ENCODE measurements at places on chromosomes 2 and 18.

GRCh38 chr2:186328838-186329237, 157.2 kb upstream of the ZC3H15 start:
- no peak for DNase-seq

DNA sequence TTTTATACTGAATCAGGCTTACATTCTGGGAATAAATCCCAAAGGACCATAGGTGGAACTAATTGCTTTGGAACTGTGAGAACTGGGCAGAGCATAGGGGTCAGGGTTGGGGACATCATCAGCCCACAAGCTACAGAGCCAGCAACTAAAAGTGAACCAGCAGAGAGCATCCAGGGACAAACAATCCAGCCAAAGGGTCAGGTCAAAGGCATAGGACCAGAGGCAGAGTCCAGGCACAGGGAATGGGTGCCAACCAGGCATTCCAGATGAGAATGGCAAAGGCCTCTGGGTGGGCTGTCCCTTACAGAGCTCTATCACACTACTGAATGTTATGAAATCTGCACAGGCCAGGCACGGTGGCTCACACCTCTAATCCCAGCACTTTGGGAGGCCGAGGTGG, 12.3 kb upstream of the DNER start:
- DNase-seq, result no peak

DNA sequence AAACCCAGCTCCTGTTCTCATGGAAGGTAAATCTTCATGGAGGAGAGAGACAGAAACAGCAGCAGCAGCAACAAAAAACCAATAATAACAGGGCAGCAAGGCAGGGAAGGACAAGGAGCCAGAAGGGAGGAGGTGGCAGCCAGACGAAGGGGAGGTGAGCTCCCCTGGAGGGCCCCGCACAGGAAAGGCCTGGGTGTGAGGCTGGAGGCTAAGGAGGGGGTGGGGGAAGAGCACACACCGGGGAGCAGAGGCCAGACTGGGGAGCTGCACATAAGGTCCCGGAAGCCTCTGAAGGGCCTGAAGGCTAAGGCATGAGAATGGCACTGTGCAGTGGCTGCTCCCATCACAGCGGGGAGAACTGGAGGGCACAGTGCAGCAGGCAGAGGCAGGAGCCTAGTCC, 94.8 kb upstream of the SMAD7 start:
- no peak for DNase-seq

GRCh38 chr2:171159372-171160118, 1.1 kb downstream of the TLK1 start:
- peak; percentile 90 for DNase-seq

DNA sequence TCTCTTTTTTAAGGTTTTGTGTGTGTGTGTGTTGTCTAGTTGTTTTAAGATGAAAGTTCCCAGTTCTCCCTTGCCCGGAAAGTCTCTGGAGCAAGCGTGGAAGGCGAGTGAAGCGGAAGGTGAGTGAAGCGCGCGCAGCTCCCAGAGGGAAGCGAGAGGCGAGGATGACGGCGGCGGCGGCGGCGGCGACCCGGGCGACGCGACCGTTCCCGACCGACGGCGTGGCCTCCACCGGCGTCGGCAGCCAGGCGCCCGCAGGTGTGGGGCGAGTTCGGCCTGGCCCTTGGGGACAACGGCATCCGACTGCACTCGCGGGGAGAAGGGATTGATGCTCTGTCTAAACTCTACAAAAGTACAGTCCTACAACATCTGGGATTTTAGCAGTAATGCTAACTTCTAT, 321.9 kb downstream of the CELF4 start:
- DNase-seq, result no peak

DNA sequence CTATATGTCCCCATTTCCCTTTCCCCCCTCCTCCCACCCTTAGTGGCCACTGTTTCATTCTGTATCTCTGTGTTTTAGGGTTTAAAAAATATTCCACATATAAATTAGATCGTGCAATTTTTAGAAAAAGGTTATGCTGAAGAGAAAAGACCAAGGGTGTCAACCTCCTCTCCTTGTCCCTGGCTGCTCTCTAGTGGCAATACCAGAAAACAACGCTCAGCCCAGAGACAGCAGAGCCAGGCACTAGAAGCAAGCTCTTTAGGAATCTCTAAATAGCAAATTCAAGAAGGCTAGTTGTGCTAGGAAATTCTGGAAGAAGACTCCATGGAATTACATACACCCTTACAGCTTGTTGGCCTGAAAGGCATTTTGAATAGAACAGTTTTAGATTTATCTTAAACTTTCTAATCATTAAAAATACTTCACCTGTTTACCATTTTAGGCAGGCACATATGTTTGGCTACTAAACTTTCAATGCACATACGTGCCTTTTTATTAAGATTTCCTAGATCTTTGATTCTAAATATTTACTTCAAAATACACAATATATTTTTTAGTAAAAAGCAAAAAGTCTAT, 35.1 kb upstream of the RASGRP3 start:
- DNase-seq, result no peak

DNA sequence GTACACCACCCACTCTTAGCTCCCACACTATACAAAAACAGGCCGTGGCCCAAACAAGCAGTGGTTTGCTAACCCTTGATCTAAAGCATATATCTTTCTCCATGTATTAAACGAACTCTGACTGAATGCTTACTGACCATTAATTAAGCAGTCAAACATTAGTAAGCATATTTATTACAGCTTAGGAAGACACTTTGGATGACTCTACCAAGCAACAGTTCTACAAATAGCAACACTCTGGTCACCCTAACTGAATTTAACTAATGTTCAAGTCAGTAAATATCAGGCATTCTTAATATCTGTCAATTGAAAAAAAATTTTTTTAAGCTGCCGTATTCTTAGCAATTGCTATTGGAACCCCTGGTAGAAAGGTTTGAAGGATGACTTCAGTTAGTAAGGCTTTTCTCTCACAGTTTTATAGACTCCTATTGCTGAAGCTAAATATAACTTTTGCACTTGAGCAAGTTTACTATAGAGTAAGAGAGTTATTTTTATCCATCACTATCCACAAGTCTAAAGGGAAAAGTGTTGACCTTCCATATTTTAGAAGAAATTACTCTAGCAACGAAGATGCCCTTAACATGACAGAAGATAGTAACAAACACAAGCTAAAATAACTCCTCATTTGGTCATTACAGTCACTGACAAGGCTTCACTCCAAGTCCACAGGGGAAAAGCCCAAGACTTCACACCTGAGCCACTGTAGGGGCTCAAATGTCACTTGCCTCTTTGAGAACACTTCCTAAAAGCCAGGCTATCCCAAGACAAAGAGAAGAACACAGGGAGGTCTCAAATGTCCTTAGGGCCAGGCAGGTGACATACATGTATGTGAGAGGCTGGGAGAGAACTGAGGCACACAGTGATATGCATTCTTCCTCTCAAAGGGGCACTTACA, 74.4 kb downstream of the RTN4 start:
- no peak for DNase-seq

- DNase-seq, result no peak
These were observed 97.4 kb downstream of the FSIP2 start for GRCh38 chr2:185835974-185836373.

DNA sequence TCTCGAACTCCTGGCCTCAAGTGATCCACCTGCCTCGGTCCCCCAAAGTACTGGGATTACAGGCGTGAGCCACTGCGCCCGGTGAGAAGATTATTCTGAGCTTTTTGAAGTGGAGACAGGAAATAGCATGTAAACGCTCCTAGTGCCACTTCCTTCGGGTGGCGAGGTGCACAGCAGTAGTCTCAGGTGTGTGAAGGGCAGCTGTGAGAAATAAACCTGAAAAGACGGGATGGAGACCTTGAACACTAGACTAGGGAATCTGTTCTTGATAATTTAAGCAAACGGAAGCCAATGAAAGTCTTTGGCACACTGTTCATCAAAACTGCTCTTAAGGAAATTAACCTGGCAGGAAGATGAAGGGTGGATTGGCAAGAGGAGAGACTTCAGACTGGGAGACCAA, 439 bp upstream of the PLEKHH2 start:
- DNase-seq, result peak; percentile 81

- DNase-seq, result no peak
These were observed 239.1 kb downstream of the HDAC4 start for GRCh38 chr2:239161711-239162140.

GRCh38 chr2:69159986-69160385, 147.0 kb downstream of the ANTXR1 start:
- no peak for DNase-seq

DNA sequence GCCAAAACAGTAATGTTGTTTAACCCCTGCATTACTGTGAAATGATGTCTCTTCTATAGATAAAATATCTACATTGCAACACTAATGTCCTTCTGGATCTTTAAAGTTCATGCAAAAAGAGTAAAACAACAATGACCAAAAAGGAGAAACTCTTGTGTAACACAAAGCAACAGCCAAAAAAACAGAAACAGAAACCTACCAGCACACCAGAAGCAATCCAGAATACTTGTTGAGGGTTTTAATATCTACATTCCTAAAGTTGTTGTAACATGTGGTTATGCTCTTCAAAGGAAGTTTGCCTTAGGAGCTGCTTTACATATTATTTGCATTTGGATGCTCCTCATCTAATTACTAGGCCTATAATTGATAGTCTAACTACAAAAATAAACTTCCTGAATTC, 157.2 kb downstream of the BABAM2 start:
- no peak for DNase-seq

DNA sequence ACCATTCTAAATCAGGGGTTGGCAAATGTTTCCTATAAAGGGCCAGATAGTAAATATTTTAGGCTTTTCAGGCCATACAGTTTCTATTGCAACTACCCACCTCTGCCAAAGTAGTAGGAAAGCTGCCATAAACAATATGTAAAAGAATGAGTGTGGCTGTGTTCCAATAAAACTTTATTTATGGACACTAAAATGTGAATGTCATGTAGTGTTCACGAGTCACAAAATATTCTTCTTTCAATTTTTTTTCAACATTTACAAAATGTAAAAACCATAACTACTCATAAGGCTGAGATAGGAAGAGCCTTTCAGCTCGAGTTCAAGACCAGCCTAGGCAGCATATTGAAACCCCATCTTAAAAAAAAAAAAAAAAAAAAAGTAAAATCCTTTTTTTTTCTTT, 13.4 kb downstream of the KCNG3 start:
- no peak for DNase-seq

DNA sequence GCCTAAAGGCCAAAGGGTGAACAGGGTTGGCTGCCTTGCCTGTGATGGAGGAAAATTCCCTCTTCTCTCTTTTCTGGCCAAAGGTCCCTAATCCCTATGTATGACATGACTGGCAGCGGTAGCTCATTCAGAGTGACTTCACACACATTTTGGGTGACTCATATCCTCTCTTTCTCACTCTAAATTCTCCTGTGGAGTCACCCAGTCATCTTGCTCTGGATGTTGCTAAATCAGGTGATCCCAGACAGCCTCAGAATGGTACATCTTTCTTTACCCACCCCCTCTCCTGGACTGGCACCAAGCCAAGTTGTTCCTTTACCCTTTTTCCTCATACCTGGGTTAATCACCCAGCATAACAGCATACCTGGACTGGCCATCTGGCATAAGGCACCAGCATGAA, 77.2 kb downstream of the NEURL3 start:
- no peak for DNase-seq

- no peak for DNase-seq
These were observed 45.8 kb downstream of the WDR7 start for GRCh38 chr18:56696966-56697365.

DNA sequence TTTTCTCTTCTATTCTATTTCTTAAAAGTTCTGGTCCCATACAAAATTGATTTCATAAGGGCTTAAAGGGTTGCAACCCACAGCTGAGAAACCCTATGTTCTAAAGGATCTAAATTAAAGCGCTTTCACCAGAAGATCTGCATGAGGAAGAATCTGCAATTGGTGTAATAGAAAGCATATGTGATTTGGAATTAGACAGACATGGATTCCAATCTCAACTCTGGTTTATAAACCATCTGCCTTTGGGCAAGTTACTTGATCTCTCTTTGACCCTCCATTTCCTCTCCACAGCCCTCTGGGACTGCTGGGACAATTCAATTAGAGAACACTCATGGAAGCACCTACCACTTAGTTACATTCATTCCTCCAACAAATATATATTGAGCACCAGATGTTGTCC, 178.7 kb downstream of the ANTXR1 start:
- no peak for DNase-seq

GRCh38 chr2:189267491-189267890, 87.9 kb upstream of the COL5A2 start:
- DNase-seq, result no peak

DNA sequence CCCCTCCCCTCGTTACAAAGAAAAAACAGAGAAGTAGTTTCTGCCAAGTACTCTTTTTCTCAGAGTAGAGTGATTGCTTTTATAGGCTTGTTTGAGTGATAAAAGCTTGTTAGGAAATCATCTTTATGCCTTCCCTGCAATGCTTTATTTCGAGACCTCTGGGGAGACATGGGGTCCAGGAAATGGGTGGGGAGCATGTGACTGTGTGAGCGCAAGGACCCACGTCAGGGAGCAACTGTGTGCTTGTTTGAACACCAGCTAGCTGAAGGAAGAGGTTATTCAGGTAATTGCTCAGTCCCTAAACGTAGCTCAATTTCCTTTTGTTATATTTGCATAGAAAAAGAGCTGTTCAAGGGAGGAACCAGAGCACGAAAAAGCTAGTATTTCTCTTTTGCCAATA, 187.3 kb downstream of the FAM210A start:
- no peak for DNase-seq

GRCh38 chr2:111904726-111905474, 6.5 kb downstream of the MERTK start:
- no peak for DNase-seq

DNA sequence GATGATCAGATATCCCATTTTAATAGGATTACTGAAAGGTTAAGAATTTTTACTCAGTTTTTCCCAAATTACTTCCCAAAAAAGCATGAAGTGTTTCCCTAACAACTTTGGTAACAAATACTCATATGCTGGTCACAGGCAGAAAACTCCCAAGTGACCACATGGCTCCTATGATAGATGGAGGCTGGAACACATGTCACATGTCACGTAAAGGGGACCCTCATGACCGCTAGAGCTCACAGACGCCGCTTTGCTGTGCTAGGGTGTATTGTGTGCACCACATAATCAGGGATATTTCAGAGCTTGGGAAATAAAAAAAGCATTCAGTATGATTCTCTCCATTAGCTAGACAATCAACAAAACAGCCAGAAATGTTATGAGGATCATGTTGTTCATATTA, 228.2 kb downstream of the TMEM163 start:
- DNase-seq, result no peak

- DNase-seq, result no peak
These were observed 102.6 kb downstream of the MCFD2 start for GRCh38 chr2:46813020-46813415.

GRCh38 chr2:123935405-123935804, 89.7 kb upstream of the CNTNAP5 start:
- no peak for DNase-seq

GRCh38 chr2:10493075-10493633, 45.0 kb upstream of the ODC1 start:
- no peak for DNase-seq

DNA sequence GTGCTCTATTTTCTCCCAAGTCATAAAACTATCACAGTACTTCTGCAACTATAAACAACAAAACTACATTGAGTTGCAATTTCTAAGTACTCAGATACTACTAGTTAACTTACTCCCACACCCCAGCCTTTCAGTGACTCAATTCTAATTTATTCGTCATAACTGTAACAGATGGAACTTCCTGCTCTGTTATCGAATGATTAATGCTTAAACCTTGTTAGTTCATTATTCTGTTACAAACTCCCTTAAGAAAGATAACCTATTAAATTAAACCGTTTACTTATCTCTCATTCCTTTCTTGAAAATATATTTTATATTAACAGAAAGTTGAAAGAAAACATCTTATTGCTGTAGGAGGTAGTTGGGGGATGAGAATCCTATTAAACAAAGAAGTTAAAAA, 17.0 kb downstream of the TNFAIP6 start:
- DNase-seq, result no peak

GRCh38 chr2:37156071-37156856, 516 bp downstream of the EIF2AK2 start:
- DNase-seq, result peak; percentile 31
